ENCODE measurements at places on chromosomes 5 and 9. TPM values are rescaled to one million over a fixed set of nuclear protein-coding genes. Genes with fewer than 3 reads are reported as not detected.

GRCh38 chr9:4812858-4813257, 20.1 kb downstream of the RCL1 start:
- DNase-seq, result no peak

GRCh38 chr5:52648726-52649125, 139.0 kb upstream of the ITGA1 start:
- DNase-seq, result no peak

- DNase-seq, result no peak
These were observed 173.4 kb upstream of the NR3C1 start for GRCh38 chr5:143576711-143577484.

DNA sequence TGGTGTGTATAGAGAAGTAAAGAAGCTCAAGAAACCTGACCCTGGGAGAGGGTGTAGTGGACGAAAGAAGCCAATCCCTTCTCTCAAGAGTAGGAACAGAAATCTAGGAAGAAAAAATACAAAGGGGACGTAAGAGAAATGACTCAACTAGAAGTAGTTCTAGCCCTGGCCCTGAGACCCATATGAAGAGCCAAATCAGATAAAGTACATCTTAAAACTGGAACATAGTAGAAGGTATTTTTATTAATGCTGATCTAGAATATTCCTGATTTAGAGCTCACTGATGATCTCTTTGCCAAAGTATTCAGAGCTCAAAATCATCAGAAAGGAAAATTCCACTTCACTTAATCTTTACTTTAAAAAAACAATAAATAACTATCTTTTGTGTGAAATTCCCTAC, 184.8 kb downstream of the MLLT3 start:
- no peak for DNase-seq

The BTNL8 gene
- total RNA-seq, result not detected

- DNase-seq, result no peak
These were observed 162.5 kb downstream of the SPOCK1 start for GRCh38 chr5:137336565-137337120.

The TAL2 gene
- total RNA-seq, result not detected

The SLC34A1 gene
- total RNA-seq, result not detected

DNA sequence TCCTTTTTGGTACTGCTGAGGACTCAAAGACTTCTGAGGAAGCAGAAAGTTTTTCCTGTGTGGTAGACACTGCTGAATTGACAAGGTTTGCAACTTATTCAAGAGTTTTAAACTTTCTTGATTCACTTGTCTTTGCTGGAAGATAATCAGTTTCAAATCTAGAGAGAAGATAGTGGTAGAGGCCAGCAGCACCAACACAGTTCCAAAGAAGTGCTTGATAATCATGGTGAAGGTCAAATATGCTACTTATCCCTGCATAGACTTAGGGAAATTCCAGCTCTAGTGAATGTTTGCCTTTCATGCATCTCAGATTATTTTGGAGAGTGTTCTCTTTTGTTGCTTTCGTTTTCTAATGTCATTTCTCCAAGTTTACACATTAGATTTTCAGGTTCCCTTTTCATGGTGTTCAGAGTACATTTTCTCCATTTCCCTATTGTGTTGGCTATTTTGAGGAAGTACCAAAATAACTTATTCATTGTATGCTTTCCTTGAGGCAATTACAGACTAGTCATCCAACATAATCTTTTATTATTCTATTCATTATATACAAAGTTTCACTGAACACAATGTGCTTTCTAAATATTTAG, 550 bp downstream of the IFNE start:
- no peak for DNase-seq

DNA sequence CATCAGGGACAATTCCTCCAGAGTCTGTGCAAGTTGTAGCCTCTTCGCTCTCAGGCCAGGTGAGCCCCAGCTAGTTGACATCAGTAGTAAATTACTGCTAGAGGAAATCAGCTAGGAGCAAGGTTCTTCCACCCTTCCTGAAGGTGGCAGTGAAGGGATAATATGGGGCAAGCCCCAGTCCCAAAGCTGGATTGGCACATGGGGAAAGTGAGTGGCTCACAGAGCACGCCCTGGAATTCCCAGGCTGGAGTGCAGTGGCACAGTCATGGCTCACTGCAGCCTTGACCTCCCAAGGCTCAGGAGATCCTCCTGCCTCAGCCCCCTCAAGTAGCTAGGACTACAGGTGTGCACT, 82.1 kb downstream of the CYFIP2 start:
- no peak for DNase-seq

- no peak for DNase-seq
These were observed 20.4 kb downstream of the ACO1 start for GRCh38 chr9:32404856-32405255.

DNA sequence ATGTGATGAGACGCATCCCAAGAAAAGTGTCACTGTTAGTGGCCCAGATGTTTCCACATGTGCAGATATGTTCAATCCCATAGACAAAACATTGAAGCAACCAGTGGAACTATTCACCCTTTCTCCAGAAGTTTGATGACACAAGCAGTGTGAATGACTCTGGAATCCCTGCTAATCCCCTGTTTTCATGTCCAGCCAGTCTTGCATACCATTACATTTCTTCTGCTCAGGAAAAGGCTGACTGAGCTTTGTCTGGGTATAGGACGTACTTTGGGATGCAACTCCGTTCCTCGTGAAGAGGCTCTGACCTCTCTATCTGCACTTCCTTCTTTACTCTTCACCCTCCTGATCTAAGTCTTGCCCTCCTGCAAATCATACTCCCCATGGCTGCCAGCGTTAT, 172.4 kb downstream of the NTRK2 start:
- no peak for DNase-seq

DNA sequence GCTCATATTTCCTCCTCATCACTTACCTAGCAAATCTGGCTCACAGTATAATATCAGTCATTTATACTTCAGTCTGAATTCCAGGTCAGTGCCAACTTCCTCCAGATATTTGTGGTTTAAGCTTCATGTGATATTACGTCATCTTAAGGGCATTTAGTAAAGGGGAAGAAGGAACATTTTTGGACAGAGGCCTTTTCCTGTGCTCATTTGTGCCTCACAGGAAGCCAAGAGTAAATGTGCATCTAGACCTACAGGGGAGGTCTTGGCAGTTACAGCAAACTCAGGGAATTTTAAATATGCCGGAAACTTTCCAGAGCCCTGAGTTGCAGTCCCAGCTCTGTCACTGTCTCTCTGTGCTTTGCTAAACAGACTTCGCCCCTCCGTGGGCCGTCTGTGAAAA, 12.3 kb upstream of the KCNIP1 start:
- DNase-seq, result no peak

The GPR151 gene
- total RNA-seq, result not detected

The ABO gene
- 0.21 TPM for total RNA-seq

The F2RL1 gene
- total RNA-seq, result 9.1 TPM

DNA sequence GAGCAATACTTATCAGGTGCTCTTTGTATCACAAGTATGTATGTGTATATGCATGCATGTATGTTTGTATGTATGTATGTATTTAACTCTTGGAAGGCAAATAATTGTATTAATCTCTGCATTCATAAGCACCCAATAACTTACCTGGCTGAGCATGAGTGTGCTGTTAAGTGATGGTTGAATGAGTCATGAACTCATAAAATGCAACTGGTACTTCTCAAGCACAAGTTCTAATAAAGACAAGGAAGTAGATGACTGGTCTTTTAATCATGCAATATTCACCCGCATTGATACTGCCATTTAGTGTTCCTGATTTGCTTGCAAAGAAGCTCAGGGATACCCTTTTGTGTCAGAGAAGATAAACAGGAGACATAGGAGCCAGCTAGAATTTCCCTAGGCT, 204.9 kb upstream of the TRPM3 start:
- DNase-seq, result no peak

The KIAA0825 gene
- 4.3 TPM for total RNA-seq

DNA sequence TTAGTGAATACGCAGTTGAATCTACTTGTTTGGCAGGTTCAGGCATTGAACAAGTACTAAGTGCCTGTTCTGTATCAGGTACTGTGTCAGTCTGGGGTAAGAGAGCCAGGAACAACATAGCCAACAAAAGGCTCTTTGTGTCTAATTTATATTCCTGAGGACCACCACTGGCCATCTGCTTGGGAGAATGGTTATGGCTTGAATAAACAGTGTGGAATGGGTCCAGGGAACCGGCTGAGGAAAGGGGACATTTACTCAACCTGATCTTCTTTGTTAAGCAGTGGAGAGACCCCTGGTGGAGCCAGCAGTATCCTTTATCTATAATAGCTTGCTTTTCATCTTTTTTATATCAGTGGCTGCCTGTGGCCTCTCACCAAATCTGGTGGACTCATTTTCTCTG, 38.6 kb downstream of the EXOSC2 start:
- no peak for DNase-seq

DNA sequence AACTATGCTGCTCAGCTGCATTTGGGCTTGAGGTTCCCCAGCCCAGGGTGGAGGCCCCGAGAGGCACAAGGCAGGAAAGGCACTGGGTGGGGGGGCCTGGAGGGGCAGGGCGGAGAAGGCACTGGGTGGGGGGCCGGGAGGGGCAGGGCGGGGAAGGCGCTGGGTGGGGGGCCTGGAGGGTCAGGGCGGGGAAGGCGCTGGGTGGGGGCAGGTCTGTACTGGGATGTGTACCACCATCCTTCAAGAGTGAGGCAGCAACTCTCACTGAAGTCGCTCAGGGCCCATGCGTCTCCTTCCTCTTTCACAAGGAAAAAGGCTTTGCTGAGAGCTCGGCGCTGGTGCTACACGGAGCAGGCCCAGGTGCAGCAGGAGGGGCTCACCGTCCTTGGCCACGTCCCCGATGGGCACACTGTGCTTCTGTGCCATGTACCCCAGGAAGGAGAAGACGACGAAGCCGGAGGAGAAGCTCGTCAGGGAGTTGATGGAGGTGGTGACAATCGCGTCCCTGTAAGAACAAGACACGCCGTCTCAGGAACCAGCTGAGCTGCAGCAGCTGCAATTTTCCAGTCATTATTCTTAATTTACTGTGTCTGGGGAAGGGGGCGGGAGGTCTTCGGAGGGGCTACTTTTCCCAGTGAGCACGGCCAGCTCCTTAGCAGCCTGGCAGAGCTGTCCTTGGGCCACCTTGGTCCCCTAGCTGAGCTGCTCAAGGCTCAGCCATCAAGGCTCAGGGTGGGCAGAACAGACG, 30.8 kb downstream of the SLC6A3 start:
- no peak for DNase-seq

The PCDHA4 gene
- total RNA-seq, result 0.81 TPM

The DMRT3 gene
- total RNA-seq, result not detected

DNA sequence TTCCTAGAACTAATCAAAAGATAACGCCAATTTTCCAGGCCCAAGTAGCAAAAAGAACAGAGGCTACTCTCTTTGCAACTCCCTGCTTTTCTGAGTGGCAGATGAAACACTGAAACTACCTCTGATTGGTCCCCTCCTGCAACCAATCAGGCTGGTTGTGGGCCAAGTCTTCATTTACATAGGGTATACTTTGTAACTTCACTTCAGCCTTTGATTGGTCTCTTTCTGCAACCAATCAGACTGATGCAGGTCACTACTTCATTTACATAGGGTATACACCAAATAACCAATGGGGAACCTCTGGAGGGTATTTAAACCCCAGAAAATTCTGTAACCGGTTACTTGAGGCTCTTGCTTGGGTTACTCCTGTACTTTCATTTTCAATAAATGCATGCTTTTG, 289.6 kb downstream of the MED10 start:
- no peak for DNase-seq

The HSPB3 gene
- total RNA-seq, result 0.95 TPM

The LCN1 gene
- total RNA-seq, result not detected

The PAEP gene
- total RNA-seq, result not detected

The INSL6 gene
- total RNA-seq, result not detected

The SOHLH1 gene
- total RNA-seq, result not detected

DNA sequence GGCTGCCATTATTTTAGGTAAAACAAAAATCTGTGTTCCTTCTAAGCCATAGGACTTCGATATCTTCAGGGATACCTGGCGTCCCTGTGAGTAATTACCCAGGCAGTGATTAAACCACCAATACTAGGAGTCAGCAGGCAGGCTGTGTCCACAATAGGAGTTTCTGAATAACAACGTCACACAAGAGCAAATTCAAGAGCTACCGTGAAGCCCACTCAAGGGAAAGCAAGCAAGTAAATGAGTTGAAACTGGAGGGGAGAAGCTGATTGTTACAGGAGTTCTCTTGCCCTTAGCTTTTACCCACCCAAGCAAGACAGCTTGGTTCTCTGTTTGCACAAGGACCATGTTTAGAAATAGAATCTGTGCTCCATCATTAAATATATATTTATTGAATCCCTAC, 50.8 kb downstream of the SEMA5A start:
- DNase-seq, result no peak

The IL9 gene
- not detected for total RNA-seq

GRCh38 chr5:56317923-56318561, 84.9 kb upstream of the ANKRD55 start:
- DNase-seq, result no peak

GRCh38 chr5:132474881-132475496, 15.6 kb downstream of the IRF1 start:
- no peak for DNase-seq

DNA sequence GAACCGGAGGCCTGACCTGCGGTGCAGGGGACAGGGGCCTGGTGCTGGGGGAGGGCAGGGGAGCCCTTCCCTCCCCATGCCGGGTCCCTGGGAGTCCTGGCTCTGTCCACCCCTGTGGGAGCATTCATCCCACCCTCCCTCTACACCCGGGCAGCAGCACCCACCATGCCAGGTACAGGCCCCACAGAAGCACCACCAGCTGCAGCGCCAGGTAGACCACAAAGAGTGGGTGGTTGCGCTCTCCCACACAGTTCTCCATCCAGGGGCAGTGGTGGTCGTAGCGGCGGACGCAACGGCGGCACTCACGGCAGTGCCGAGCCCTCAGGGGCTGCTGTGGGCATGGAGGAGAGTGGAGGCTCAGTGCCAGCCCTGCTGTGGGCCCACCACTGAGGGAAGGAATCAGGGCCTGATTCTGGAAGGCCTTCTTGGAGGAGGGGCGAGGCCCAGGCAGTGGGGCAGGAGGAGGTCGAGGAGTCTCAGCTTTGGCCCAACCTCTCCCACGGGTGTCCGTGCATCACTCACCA, 2.4 kb downstream of the ZDHHC12 start:
- no peak for DNase-seq

The TAF11L6 gene
- total RNA-seq, result not detected

The SLC25A48 gene
- total RNA-seq, result 0.78 TPM

The RGS3 gene
- 170 TPM for total RNA-seq

GRCh38 chr5:135942202-135942771, 12.5 kb downstream of the LECT2 start:
- DNase-seq, result no peak

- DNase-seq, result no peak
These were observed 13.6 kb upstream of the PALM2AKAP2 start for GRCh38 chr9:109766351-109766750.

DNA sequence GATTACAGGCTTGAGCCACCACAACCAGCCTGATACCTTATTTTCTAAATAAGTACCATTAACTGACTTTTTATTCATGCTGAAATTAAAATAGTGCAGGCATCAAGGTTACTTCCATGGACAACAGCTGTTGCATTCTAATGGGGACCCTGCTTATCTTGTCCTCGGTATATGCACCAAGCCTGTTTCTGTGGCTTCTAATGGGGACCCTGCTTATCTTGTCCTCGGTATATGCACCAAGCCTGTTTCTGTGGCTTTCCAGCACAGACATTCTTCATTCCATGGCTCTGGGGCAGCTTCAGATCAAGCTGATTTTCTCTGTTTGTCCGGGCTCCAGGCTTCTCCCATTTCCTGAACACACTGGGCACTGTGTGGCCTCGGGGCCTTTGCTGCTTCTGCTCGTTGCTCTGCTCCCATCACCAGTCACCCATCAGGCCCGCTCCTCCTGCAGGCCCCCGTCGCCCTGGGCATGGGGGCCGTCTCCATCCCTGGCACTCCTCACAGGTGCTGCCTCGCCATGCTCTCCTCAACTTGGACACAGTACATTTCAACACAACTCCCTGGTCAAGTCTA, 30.7 kb downstream of the ZNF354A start:
- no peak for DNase-seq

Data from thoracic aorta (tissue), 2 donors.